Hematopoietic multipotent progenitor cell treated with erythropoietin and hydrocortisone succinate and interleukin-3 and kit ligand, for 6 days (in vitro differentiated cells): ENCODE measurements at places on chromosomes 13 and 19.
A peak's percentile ranks its signal among the peaks of the same experiment; 100 is the strongest.

GRCh38 chr19:53012006-53012405 lies 1.7 kb upstream of the ERVV-1 start:
- DNase-seq, result no peak

- DNase-seq, result peak; percentile 86
These were observed 13.3 kb upstream of the ZNF57 start for GRCh38 chr19:2887391-2887914.

DNA sequence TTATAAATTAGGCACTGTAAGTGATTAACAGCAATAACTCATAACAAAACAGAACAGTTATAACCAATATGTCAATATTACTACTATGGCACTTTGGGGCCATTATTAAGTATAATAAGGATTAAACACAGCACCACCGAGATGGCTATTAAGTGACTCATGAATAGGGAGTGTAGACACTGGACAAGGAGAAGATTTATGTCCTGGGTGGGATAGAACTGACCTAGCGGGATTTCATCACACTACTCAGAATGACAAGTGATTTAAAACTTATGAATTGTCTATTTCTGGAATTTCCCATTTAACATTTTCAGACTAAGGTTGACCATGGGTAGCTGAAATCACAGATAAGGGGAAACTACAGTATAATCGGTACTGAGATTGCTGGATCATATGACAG lies 79.0 kb upstream of the SLC7A1 start:
- DNase-seq, result no peak

DNA sequence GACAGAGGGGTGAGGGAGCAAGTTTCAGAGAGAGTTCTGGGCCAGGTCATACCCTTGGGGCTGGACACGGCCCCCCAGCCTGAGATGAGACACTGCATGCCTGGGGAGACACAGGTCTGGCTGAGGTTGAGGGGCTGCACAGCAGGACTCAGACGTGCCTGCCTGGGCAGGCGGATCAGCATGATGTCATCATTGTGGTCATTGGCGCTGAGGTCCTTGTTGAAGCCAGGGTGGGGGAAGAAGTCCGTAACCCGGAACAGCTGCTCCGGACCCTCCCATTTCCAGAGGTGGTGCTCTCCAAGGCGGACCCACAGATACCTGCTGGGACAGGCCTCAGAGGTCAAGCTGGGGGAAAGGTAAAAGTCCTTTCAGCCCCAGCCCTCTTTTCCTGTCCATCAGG lies 5.0 kb upstream of the KLK8 start:
- no peak for DNase-seq

DNA sequence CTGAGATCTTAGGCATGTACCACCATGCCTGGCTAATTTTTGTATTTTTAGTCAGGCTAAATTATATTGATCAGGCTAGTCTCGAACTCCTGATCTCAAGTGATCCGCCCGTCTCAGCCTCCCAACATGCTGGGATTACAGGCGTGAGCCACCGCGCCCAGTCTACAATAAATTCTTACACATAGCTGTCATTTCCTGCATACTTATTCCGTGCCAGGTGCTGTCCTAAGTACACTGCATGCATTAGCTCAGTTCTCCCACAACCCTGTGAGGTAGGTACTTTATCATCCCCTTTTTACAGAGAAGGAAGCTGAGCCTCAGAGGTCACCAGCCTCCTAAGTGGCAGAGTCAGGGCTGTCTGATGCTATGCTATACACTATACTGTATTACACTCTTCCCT lies 7.2 kb upstream of the RHPN2 start:
- no peak for DNase-seq

DNA sequence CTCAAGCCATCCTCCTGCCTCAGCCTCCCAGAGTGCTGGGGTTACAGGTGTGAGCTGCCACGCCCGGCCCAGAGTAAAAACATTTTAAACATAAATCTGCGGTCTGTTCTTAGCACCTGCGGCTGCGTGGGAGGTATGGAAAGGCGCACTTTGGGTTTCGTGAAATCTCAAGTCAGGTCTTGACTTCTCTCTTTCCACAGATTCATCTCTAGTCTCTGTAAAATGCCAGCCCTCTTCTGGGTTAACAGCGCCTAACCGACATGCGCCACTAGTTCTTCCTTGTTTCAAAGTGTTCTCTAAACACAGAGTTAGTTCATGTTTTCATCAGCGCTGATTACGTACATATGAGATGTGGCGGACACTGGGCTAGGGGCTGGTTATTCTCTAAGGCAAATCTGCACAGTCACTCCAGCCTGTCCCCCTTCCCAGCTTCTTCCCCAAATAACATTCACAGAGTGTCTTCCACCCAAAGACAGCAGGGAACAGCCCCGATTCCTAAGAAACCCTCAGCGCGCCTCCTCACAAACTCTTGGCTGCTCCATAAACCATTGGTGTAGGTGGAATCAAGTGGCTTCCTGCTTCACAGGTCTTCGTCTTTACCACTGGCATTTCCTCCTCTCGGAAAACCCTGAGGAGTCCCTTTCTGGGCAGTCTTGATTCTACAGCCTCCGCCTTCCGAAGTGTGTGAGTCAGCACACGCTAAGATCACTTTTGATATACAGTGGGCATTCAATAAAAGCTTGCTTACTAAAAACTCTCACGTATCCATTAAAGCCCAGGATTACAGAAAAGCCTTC lies 1.4 kb downstream of the PARP4 start:
- DNase-seq, result peak; percentile 77

GRCh38 chr19:11485245-11485837 lies 4.5 kb upstream of the ELAVL3 start:
- no peak for DNase-seq

- no peak for DNase-seq
These were observed 616.2 kb upstream of the SPRY2 start for GRCh38 chr13:80957019-80957655.

DNA sequence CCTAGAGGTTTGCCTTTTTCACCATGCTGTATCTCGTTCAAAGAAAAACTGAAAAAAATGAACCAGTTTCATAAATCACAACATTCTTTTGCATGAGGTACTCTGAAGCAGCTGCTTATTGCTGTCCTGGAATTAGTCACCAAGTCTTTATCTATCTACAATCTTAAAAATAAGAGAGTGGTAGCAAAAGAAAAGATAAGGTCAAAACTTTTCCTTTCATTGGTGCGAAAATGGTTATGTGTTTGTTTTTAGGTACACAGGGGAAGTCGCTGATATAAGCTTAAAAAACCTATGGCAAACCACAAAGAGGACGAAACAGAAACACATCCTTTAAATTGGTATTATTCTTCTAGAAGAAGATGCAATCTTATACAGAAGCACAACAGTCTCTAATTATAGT lies 20.7 kb downstream of the OBI1 start:
- no peak for DNase-seq

DNA sequence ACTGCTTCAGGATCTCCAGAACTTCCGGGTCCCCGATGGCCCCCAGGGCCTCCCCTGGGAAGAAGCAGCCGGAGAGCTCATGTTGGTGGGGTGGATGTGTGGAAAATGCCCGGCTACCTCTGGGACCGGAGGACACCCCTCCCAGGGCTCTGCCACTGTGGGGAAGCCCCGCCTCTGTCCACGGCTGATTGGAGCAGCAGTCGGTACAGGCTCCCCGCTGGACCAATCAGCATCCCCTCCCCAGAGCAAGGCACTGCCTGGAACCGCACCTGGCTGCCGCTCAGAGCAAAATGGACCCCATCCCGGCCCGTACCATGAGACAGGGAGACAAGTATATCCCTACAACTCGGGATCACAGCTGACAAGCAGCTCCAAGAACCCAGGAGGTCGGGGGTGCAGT lies 6.4 kb downstream of the DOHH start:
- peak; percentile 51 for DNase-seq

DNA sequence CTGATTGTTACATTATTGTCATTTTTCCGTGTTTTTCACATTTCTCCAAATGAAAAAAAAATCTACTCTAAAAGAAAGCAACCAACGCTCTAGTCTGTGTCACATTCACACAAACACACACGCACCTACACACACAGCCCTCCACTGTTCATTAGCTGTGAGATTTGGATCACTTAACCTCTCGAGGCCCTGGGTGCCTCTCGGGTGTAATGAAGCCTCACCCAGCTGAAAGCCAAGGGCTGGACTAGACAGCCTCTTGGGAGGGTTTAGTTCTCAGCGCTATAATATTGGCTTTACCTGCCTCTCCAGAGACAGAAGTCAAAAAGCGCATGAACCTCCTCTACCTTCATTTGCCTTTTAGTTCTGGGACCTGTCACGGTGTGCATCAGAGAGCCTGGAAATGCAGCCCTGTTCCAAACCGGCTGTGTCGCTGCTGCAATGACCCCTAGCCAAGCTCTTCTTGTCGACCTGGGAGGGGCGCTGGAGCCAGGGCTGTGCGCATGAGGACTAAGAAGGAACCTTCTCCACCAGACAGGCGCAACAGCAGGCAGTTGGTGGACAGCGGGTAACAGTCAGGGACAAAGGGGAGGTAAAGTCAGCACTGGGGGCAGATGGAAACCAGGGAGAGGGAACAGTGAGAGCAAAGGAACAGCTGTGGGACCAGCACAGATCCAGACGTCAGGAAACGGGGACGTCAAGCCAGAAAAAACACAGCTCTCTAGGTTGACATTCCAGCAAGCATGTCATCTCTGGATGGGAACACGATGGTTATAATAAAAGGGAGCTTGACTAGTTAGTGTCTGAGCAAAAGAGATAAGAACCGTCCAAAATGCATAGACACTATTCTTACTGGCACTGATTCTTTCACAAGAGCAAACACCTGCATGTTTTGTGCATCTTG lies 375.9 kb downstream of the EFNB2 start:
- DNase-seq, result no peak

- no peak for DNase-seq
These were observed 590.9 kb upstream of the SGCG start for GRCh38 chr13:22589880-22590279.

DNA sequence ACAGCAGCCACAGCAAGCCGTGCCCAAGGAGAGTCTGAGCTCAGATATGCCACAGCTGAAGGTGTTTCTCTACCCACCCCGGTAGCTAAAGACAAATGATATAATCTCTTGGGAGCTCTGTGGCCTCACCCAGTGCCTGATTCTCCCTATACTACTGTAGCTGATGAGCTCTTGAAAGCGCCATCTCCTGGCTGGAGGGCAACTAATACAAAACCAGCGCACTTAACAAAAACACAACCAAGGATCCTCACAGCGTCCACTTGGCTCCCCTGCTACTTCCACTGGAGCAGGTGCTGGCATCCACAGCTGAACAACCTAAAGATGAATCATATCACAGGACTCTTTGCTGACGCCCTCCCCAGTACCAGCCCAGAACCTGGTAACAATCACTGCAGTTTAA lies 1212.0 kb downstream of the PCDH17 start:
- DNase-seq, result no peak

DNA sequence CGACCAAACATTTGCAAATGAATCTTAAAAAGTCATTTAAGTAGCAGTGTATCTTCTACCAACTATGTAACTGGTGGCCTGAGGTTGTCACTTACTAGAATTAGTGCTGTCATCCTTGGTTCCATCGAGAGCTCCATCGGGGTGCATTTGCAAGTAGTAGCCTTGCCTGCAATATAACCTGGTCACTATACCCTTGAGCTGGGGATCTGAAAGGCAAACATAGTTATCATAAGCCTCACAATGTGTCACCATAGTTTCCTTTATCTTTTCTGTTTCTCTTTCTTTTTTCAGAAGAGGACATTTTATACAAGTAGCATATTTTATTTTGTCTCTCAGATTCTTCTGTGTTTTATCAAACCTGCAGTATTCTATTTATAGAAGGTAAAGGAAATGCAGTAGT lies 422.6 kb downstream of the ITGBL1 start:
- DNase-seq, result no peak

- DNase-seq, result no peak
These were observed 13.3 kb downstream of the ZNF574 start for GRCh38 chr19:42089191-42089750.

DNA sequence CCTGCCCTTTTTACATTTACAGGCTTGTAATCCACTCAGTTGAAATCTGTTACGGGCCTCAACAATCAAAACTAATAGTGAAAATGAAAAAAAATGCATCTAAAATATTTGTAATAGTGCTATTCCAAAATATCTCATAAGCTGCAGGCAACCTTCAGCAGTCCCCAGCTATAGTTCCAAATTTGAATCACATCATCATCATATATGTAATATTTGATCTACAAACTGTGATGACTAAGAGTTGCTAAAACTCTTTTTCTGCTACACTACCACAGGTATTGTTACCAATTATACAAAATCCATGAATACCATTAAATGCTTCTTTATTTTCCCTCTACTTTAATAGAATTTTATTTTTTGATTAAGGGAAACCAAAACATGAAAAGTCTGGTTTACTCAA lies 121.4 kb upstream of the RFC3 start:
- no peak for DNase-seq

DNA sequence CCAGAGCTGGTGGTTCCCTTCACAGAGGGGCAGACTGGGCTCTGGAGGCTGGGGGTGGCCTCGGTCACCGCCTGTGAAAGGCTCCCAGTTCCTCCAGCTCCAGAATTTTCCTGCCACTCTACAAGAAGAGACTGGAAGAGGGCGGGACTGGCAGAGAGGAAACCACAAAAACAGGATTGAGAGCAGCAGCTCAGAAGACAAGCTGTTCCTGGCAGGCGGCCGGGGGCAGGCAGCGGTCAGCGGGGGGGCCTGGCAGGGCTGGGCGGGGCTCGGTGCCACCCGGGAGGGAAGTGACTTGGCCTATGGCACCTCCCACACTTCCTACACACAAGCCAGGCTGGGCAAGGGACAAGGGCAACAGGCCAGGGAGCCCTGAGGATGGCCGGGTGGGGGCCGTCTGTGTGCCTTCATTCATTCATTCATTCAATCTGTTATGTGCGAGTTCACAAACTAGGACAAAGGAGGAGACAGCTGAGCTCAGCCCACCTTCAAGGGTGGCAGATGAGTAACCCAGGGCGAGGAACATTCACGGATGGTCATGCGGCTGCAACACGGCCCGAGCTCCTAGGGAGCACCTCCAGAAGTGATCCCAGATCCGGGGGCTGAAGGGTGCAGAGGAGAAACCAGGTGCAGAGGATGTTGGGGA lies 16.9 kb upstream of the BTBD2 start:
- DNase-seq, result peak; percentile 89

- peak; percentile 71 for DNase-seq
These were observed at the start of gene CD79A for GRCh38 chr19:41876847-41877832. Gene CD79A (plus strand): TSS chr19:41877279. CDS start chr19:41877305, 26 bp downstream.

GRCh38 chr19:45469132-45469944 lies 1.5 kb downstream of the FOSB start:
- peak; percentile 98 for DNase-seq

GRCh38 chr13:42569576-42570344 lies 4.2 kb upstream of the TNFSF11 start:
- no peak for DNase-seq
